Kidney epithelial cell (primary cell): ENCODE measurements at places on chromosomes 1 and 21.
A peak's percentile ranks its signal among the peaks of the same experiment; 100 is the strongest.

GRCh38 chr1:67347688-67348472, 40.2 kb downstream of the IL12RB2 start:
- DNase-seq: no peak

DNA sequence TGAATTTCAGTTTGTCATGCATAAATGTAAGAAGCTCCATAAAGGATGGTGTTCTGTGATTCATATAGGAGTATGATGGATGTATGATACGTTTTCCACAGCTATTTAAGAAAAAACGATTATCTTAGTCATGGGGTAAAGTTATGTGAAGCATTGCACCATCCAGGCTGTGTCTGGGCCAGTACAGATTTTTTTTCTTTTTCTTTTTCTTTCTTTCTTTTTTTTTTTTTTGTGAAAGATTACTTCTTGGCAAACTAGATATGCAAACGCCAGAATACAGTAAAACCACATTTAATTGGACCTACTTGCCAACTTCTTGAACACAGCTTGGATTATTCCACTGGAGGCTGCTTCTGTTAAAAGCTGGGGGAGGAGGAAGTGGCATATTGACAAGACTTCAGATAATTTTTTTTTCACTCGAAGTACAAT, 14.9 kb downstream of the ZBTB18 start:
- no peak for DNase-seq

DNA sequence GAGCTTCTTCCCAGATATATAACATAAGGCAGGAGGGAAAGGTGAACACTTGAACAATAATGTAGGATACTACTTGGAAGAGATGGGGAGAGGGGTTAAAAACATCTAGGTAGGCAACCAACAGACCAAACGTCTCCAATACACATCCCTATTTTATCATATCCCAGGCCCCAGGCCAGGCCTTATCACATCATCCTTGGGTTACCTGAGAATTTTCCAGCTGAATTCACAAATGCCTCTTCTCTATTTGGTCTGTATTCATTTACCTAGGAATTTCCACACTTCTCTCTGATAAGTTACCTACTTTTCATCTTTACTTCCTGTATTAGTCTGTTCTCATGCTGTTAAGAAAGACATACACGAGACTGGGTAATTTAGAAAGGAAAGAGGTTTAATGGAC, 141.9 kb upstream of the C1orf21 start:
- DNase-seq: no peak

DNA sequence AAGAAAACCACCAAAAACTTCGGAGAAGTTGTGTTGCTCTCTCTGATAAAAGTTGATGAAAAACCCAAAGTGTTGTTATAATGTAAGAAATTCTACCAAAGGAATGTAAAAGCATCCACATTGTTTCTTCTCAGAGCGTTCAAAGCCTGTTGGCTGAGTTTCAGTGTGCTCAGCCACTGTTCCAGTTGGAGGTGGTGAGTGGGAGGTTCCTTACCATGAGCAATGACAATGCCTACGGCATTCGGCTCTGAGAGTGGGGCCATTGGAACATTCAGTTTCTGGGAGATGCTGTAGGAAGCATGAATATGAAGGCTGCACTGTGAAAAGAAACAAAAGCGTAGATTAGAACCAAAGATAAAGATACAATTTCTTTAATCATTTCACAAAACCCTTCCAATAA, 20.5 kb upstream of the MYBPHL start:
- no peak for DNase-seq

- no peak for DNase-seq
Measured at GRCh38 chr1:1334835-1335234, 3.8 kb downstream of the TAS1R3 start.

DNA sequence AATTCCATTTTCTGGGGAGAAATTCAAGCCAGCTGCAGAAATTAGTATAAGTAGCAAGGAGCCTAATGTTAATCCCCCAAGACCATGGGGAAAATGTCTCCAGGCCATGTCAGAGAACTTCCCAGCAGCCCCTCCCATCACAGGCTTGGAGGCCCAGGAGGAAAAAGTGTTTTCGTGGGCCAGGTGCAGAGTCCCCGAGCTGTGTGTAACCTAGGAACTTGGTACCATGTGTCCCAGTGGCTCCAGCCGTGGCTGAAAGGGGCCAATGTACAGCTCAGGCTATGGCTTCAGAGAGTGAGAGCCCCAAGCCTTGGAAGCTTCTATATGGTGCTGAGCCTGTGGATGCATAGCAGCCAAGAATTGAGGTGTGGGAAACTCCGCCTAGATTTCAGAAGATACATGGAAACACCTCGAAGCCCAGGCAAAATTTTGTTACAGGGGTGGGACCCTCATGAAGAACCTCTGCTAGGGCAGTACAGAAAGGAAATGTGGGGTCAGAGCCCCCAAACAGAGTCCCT, 286.3 kb downstream of the MATN1 start:
- DNase-seq: no peak

DNA sequence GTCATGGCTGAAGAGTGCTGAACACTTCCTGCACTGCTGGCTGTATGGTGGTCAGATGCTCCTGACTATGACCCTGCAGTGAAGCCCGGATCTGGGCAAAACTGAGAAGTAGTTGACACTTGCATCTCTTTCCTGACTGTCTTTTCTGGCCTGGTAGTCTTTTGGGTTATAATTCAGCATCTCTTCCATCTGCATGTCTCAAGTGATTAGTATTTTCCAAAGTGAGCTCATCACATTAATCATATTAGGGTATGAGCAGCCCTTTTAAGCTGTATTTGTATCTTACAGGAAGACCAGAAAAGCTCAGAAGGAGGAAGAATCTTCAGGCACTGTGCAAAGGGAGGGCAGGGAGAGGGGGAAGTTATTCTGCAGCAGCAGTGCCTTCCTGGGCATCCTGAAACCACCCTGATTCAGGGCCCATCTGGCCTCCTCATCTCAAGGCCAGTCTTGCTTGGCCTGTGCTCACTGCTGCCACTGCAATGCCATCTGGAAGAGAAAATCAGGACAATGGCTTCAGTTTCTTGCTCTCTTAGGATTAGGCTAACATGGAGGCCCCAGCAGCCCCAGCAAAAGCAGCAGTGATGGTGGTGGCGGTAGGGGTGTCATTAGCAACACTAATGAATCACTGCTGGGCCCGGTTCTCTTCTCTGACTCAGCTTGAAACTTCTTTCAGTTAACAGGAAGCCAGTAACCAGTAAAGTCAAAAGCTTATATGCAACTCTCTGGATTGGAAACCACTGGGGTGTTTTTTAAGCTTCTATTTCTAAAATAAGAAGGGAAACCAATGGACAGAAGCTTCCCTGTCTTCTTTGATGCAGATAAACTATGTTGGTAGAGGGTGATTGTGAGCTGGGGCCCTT, 63.3 kb upstream of the WDR26 start:
- DNase-seq: peak; percentile 72

GRCh38 chr1:110787328-110788071, 85.4 kb upstream of the CD53 start:
- DNase-seq: no peak

DNA sequence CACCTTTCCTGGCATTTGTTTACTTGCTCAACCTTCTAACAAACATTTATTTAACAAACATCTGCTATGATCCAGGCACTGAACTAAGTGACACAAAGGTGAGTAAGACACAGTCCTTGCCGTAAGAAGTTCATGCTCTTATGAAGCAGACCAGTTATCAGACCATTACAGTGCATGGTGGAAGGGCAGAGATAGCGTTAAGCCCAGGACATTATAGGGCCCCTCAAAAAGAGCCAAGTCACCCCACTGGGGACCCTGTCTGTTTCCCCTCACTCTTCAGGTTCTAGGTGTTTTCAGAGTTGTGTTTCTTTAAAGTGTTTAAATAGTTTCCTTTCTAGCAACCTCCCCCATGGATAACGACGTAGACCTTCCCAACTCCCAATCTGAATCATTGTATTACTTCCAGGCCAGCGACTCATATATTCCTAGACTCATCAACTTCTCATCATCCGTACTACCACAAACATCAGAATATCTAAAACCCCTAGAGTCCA, 39.3 kb downstream of the TCP10L start:
- no peak for DNase-seq

DNA sequence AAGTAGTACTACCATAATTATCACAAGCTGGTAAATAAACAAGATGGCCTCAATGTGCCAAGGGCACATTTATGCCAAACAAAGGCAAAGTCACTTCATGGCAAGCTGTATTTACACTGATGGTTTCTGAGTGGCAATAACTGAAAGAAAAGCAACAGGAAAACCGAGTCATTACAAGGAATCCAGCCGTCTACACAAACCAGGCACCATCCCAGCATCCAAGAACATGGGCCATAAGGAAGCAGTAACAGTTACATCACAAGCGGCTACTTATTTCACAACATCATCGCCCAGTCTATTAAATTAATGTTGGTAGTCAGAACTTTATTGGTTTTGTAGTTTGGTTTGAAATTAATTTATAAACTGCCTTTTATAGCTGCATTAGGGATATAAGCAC, 214.2 kb downstream of the RERE start:
- DNase-seq: no peak

DNA sequence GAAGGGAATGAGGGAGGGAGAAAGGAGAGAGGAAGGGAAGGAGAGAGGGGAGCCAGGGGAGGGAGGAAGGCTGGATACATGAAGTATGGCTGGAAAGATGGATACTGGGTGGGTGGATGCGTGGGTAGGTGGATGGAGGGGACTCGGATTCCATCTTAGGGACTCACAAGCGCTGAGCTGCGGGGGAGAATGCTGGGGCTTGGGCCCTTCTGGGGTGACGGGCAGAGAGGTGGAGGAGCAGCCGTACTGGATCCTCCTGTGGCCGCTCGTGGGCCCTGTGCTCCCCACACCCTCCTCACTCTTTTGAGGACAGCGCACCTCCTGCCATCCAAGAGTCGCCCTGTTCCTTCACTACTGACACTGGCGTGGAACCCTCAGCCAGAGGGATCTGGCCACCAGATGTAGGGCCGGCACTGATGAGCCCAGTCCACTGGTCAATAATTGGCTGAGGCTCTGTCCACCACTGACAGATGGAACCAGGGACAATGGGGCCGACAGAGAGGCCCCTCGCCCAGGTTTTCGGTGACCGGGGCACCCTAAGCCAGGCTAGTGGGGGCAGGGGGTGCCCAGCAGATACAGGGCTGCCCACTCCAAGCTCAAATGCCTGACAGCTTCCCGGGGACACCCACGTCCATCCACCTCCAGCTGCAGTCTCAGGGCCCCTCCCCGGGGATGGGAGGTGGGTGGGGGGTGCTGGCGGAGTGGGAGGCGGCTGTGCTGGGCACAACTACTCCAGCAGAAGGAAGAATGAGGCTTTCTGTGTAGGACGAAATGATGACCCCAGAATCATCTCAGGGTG, 4.4 kb upstream of the ACTRT2 start:
- DNase-seq: no peak

GRCh38 chr1:85398391-85399064, 66.4 kb downstream of the DDAH1 start:
- DNase-seq: peak; percentile 2

GRCh38 chr1:67150931-67151330, 15.3 kb upstream of the IL23R start:
- no peak for DNase-seq

DNA sequence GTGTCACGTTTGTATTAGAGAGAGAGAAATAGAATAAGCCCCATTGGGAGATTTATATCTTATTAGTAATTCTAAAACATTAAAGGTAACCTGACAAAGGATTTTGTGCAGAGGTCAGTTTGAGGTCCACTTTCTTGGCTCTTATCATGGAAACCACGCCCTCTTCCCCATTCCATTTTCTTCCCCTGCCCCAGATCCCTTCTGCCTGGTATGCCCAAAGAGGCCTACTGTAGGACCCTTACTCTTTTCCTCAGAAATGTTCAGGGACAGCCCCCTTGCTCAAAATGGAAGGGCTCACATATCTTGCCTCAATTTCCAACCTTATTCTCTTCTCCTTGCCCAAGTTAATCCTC, 9.6 kb downstream of the CCDC185 start:
- DNase-seq: no peak

- no peak for DNase-seq
Measured at GRCh38 chr1:241081473-241081872, 275.5 kb downstream of the RGS7 start.

DNA sequence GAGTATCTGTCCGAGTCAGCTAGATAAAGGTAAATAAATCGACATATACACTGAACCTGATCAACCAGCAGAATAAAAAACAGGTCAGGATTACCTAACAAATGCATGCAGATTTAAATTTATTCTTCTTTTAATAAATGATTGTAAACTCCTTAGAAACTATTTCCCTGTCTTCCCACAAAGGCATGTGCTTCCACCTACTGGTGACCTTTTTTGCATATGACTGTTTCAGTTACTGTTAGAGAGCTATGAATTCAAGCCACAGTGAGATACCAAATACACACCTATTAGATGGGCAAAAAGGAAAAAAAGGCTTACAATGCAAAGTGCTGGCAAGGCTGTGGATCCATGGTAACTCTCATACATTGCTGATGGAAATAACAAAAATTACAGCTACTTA, 957.4 kb upstream of the NCAM2 start:
- no peak for DNase-seq

DNA sequence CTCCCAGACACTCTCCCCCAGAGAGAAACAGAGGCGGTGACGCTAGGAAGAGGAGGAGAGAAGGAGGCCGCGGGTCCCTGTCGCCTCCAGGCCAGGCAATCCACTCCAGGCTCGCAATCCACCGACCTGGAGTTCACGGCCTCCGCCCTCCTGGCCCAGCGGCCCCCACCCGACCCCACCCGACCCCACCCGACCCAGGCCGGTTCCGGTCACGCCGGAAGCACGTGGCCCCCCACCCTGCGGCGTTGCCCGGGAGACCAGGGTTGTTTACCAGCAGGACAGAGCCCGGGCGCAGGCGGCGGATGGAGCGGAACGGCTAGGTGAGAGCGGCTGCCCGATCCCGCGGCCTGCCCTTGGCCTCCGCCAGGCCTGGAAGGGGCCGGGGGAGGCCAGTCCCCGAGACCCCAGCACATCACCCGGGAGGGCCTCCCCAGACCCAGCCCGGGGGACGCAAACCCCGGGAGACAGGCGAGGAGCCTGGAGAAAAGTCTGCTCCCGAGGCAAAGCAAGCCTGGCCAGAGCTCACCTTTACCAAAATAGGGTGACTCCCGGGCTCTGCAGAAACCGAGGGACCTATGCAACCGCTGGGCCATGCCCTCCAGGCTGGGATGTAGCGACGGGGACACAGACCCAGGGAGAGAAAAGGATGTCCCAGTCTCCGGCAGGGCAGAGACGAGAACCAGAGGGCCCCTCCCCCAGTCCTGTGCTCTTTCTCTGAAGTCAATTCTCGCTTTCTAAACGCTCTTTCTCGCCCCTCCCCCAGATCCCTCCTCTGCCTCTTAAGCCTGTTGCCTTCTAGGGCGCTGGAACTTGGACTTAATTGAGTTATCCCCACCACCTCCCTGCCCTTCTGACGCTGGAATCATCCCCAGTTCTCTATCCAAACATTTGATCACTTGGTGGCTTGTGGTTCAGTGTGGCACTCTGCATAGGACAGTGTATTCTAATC, at the start of the genes PLA2G2C and UBXN10:
Gene PLA2G2C (minus strand): TSS at position 685 of the 949 bp plus-strand sequence. CDS start 9,155 bp downstream, outside the sequence.
Gene UBXN10 (plus strand): TSS at position 263 of the 949 bp plus-strand sequence. CDS start 4,466 bp downstream, outside the sequence.
- DNase-seq: no peak
